AG04450 (cell line): ENCODE measurements at places on chromosomes 5 and 9.

DNA sequence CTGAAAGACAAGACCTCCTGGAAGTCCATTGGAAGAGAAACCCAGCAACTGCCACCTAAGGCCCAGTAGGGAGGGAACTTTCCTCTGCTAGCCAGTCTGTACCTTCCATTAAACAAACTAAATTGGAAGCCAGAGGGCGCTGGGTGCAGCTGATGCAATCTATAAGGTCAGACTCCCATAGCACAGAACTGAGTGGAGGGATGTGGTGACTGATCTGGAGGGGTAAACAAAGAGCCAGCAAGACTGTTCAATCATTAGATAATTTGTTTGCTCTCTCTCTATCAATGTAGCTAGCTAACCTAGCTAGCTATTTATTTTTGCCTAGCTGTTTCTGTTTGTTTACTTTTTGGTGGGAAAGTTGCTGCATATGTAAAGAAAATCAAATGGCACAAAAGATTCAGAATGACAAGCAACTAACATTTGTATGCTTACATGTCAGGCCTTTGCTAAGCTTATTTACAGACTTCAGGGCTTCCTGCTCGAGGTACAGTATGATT lies 291.8 kb upstream of the DAB2 start:
- DNase-seq: no peak

- DNase-seq: no peak
These were observed 116.7 kb upstream of the SLIT3 start for GRCh38 chr5:169417676-169418075.

GRCh38 chr5:97388794-97389193 lies 205.7 kb upstream of the RIOK2 start:
- DNase-seq: no peak

GRCh38 chr5:17089690-17090089 lies 127.7 kb upstream of the BASP1 start:
- no peak for DNase-seq

DNA sequence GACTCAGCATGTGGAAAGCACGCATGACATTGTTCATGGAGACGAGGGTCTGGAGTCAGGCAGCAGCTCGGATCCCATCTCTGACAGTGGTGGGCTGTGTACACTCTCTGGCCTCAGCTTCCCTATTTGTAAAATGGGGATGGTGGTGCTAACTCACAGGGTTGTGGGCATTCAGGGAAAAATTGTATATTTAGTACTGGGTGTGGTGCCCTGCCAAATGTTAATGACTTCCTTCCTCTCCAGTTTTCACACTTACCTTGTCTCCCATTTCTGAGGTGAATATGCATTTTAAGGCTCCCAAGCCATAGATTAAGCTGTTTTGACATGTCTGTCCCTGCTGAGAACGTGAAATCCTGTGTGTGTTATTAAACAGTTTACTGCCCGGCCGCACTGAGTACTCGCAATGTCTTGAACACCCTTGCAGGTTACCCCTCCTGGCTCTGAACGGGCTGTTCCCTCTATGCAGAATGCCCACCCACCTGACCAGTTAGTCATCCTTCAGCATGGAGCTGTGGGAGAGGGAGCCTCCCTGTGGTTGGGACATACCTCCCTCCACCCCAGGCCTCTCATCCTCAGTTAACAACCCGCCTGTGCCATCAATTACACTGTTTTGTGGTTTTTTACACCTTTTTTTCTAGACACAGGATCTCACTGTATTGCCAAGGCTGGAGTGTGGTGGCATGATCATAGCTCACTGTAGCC lies 25.8 kb downstream of the TJP2 start:
- DNase-seq: no peak

- DNase-seq: peak; percentile 30
These were observed 24.4 kb upstream of the RASA1 start for GRCh38 chr5:87243161-87243844.

DNA sequence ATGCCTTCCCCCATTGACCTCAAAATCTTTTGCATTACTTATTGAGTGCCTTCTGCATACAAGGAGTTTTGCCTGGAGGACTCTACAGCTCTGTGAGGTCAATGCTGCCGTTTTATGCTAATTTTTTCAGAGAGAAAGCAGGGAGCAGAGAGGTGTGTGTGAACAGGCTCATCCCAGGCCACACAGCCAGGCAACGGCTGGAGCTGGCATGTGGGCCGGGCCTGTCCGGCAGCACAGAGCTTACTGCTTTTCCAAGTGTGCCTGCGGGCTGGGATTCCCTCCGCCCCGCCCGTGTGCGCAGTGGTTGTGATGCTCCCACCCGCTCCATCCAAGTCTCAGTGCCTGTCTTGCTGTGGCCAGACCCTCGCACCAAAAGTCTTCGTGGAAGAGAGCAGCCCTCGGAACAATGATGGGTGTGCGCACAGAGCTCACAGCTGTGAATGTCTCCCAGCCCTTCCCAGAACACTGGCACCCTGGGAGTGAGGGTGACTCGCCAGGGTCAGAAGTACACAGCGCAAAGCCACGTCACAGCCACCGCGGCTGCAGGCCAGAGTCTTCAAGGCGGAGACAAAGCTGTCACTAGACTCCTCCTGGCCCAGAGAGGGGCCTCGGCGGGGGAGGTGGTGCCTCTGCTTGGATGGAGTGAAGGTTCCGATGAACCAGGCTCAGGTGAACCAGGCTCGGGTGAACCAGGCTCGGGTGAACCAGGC lies 82.8 kb downstream of the COL5A1 start:
- no peak for DNase-seq

DNA sequence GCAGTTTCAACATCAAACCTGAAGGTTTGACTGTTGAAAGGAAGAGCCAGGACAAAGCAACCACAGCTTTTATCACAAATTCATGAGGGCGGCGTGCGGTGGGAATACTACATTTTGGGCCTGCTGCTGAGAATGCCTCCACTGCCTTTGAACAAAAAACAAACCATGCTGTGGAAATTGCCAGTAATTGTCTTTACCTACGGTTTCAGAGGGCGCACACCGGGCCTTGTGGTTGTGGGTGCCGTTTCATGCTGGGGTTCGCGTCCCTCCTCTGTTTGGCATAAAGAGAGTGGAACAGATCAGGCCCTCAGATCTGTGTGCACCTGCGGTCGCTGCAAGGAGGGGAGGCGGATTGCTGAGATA lies 27.6 kb upstream of the TCF7 start:
- DNase-seq: no peak

DNA sequence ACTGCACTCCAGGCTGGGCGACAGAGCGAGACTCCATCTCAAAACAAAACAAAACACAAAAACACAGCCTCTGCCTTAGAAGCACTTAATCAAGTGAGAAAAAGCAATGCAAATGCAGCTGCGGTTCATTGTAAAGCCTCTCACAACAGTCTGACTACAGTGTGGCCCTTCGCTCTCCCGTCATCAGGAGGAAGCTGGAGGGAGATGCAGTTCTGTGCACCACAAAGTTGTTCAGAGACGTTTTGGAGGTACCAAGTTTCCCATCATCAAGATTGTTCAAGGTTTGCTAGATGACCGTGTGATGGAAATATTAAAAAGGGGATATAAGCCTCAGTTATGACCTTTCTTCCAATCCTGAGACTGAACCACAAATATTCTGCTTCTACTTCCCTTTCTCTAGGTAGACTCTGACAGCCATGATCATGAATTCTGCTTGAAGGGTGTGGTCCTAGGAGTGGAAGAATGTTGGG lies 40.9 kb downstream of the SEC61B start:
- DNase-seq: no peak

DNA sequence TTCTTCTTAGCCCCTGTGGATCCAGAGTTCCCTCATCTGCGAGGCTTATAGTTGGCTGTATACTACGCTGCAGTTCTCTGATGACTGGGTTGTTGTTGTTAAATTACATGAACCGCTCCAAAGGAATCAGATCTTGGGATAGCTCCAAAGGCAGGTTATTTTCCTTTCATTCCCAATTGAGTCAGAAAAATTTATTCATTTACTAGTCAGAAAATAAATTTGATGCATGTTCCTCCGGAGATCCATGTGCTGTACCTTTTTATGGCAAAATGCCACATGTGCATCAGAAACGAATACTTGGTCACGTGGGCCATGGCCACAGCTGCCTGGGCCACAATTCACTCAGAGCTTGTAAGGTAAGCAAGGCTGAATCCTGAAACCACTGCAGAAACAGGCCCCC lies 304.0 kb downstream of the NR2F1-AS1 start:
- no peak for DNase-seq

- DNase-seq: no peak
These were observed 28.5 kb upstream of the PHF24 start for GRCh38 chr9:34929506-34930102.

DNA sequence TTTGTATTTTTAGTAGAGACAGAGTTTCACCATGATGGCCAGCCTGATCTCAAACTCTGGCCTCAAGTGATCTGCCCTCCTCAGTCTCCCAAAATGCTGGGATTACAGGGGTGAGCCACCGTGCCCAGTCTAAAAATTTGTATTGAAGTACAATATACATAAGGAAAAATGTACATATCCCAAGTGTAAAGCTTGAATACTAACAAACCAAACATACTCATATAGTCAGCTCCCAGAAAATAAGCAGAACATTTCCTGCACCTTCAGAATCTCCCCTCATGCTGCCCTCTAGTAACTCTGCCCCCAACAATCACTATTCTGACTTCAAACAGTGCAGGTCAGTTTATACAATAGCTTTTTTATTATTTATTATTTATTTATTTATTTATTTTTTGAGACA lies 1.6 kb upstream of the NOL6 start:
- DNase-seq: no peak

DNA sequence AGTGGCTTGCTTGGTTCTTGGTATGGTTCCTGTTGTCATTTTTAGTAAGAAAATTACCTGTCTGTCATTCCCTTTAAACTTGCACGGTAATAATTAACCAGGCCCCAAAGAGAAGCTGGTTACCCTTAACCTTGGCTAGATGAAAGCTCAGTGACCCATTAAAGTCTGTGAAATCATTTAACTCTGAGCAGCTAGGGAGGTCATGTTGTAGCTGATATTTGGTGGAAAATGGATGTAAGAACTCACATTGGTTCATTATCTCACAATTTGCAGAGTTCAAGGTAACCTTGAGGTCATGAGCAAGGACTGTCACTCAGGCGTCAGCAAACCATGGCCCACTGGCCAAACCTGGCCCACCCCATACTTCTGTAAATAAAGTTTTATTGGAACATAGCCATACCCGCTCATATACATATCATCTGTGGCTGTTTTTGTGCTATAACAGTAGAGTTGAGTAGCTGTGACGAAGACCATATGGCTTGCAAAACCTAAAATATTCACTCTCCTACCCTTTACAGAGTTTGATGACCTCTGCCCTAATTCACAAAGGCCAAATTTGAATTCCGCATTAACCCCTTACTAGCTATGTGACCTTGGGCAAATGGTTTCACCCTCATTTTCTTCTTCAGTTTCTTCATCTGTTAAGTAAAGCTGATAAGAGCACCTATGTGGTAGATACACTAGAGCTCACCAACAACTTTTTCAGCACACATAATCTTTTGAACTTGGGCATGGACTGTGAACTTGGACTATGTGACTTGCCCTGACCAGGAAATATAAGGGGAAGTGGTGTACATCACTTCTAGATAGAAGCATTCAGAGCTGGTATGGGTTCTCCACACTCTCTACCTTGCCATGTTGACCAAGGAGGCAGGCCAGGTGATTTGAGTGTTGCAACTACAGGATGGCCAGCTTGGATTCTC lies 61.5 kb upstream of the CPEB4 start:
- no peak for DNase-seq

- no peak for DNase-seq
These were observed 14.2 kb downstream of the AP3S1 start for GRCh38 chr5:115855959-115856358.

DNA sequence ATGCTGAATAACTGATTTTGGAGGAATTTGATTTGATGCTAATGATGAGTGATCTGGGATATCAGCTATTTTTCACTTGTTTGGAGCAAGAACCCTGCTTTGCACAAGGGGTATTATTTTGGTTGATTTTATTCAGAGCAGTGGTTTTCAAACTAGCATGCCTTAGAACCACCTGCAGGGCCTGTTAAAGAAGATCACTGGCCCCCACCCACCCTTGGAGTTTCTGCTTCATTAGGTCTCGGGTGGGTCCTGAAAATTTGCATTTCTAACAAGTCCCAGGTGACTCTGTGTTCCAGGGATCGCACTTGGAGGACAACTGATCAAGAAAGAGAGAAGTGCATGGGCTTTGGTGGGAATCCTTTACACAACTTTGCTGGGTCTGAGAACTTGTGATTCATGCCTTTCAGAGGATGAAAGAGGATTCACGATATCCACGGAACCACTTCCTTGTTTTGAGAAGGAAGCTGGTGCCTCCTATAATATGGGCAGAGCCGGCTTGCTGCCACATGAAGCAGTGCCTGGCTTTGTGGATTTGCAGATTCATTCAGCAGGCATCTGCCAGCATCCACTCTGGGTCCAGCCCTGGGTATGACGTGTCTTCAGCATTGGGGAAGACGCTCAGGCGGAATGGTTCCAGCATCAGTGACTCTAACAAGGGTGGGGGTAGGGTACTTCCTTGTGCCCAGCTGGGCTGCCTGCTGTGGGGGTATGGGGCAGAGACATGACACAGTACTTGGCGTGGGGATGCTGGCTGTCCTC lies 106.6 kb upstream of the PITX1 start:
- no peak for DNase-seq

DNA sequence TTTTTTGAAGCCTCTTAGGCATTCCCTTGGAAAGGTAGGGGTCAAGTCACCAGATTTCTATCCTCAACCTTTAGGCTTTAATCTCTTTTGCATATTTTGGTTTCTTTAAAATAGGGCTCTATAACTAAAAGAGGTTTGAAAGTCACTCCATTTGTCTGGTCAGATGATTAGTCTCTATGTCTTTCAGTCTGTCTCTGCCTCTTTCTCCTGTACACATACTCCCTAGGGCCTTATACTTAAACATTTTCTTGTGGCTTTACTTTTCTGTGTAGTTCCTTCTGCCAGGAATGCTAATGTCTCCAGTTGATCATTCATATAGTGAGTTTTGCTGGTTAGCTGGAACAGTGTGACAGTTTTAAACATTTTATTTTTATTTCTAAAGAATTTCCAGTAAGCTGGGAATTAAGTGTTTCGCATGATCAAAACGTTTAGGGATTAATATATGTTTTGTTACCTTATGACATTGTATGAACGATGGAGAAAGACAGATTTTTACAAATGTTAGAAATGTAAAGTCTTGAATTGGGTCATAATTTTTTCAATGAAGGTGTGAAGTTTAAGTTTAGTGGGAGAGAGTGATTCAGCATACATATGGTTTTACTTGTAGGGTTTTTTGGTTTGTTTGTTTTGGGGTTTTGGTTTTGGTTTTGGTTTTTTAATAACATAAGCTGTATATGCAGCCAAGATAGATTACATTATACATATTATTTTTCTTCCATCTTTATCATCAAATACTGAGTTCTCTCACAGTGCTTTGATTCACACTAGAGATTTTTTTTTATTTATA lies 90.6 kb downstream of the ZCCHC7 start:
- DNase-seq: no peak

DNA sequence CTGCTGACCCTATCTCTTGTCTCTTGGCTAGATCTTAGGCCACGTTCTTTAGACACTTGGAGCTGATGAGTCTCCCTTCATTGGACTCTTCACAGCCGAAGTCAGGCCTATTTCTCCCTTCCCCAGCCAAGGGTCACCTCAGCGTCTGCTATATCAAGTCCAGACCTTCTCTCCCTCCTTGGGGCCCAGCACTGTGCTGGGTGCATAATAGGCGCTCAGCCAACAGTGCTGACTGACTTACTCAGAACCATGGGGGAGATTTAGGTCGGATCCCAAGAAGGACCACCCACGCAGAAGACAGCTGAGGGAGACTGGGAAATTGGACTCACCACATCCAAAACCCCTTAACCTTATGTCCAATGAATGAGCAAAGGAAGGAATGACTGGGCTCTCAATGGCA lies 5.6 kb upstream of the AMBP start:
- DNase-seq: no peak

- no peak for DNase-seq
These were observed 2.5 kb upstream of the NDFIP1 start for GRCh38 chr5:142106061-142106460.

GRCh38 chr5:82820961-82821845 lies 256.0 kb downstream of the TMEM167A start:
- DNase-seq: no peak
